CD4-positive, alpha-beta T cell treated with Interleukin-15 for 4 hours (primary cell): ENCODE measurements at places on chromosomes 1 and 21.

DNA sequence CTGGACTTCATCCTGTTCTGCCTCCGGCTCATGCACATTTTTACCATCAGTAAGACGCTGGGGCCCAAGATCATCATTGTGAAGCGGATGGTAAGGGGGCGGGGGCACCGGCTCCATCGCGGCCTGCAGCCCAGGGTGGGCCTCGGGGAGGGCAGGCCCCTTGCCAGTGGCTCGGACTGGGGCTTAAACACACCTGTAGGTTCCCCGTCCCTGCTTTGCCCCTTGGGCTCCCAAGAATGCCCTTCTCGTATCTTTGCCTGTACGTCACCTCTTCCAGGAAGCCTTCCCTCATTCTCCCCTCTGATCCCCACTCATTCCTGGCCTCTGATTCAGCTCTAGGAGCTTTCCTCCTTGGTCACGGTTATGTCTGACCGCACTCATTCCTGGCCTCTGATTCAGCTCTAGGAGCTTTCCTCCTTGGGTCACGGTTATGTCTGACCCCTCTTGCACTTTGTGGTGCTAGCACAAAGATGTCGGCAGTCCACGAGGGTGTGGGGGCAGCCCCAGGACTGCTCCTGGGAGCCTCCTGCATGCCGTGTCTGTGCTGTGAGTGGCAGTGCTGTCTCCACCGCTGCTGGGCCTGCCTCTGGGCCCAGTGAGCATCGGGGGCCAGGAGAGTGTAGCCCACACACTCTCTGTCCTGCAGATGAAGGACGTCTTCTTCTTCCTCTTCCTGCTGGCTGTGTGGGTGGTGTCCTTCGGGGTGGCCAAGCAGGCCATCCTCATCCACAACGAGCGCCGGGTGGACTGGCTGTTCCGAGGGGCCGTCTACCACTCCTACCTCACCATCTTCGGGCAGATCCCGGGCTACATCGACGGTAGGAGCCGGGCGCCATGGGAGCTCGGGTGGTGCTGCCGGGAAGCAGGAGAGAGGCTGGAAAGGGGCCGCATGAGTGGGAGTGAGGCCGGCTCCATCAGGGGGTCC is 49.1 kb upstream of the LRRC3 start:
- no peak for DNase-seq

- no peak for DNase-seq
These were observed 47.0 kb downstream of the ACTL8 start for GRCh38 chr1:17802164-17802563.

DNA sequence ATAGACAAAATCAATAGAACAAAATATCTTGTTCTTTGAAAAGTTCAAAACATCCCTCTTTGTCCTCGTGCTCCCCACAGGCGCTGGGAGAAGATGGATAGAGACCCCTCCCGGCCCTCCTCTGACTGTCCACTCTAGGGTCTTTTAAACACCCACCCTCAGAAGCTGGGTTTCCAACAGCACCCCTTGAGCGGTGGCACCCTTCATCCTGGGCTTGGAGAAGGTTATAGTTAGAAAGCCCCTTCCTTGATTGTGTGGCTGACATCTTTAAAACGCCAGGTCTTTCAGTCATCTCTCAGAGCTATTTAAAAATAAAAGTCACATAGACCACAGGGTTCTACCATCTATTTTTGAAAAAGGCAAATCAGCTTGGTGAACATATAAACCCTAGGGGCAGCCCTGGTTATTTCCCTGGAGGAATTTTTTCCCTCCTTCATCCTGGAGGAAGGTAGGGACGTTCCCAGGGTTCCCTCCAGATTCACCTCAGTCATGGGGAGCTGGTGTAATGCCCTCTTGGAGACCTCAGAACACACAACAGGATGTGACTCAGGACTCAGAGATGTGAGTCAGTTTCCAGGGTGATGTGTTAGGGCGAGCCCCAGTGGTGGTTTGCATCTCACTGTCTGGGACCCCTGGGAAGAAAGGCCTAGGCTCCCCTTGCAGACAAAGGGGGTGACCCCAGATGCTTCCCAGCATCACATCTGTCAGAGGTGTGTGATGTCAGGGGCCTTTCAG is 138.5 kb downstream of the CLIC6 start:
- peak; percentile 71 for DNase-seq

GRCh38 chr1:95286479-95286878 is 52.5 kb downstream of the RWDD3 start:
- DNase-seq = no peak

DNA sequence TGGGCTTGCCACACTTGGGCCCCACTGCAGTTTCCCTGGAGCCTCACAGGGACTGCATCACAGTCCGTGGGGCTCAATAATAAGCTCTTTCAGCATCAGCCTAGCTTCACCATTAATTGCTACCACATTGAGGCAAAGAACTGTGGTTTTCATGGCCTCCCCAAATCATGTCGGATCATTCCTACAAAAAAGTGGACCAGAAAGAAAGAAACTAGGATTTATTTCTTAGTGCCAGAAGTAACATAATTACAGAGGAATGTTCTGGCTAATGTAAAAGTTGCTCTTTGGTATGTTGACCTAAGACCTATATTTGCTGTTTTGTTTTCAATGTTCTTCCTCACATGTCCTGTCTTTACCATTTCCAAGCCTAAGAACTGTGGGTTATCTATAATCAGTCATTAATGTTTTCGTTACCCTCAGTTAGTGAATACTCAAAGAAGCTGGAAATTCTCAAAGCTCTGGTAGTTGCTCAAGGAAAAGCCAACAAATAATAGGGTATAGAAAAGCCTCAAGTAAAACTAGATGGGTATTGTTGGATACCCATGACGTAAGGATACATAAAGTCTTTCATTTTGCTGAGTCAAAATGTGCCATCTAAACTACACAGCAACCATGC is 173.9 kb downstream of the LTN1 start:
- no peak for DNase-seq

DNA sequence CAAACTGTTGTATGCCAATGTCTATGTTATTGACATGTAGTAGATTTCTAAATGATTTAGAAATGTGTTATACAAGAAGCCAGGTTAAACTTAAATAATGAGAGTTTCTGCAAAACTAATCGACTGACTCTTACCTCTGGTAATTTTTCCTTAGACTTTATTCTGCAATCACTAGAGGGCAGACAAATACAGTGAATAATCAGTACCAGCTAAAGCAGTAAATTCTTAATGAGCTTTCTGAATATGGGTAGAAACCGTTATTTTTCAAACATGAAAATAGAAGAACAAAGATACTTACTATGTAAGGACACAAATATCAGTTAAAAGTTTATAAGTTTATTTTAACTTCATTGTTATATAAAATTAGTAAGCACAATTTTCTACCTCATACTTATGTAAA is 97.9 kb upstream of the RGS1 start:
- peak; percentile 62 for DNase-seq

GRCh38 chr1:181317261-181317930 is 165.9 kb upstream of the CACNA1E start:
- DNase-seq = no peak
